HT-29 (cell line): ENCODE measurements at places on chromosomes 12 and 14. TPM values are rescaled to one million over a fixed set of nuclear protein-coding genes. Genes with fewer than 3 reads are reported as not detected.

The HDAC7 gene
- total RNA-seq, result 51.7 and 55.6 TPM in 2 replicates

The ACSM4 gene
- not detected in 2 replicates for total RNA-seq

The SLC6A12 gene
- total RNA-seq, result 0.13 TPM in 1 of 2 replicates, not detected in the other

The ARHGEF40 gene
- total RNA-seq, result 18.4 and 20.0 TPM in 2 replicates

The HOXC5 gene
- total RNA-seq, result 0.41 and 0.81 TPM in 2 replicates

The CLEC9A gene
- not detected in 2 replicates for total RNA-seq

The L2HGDH gene
- total RNA-seq, result 13.2 and 17.1 TPM in 2 replicates

The DHRS4 gene
- total RNA-seq, result 40.0 and 47.4 TPM in 2 replicates

The TSHR gene
- not detected in 2 replicates for total RNA-seq

The SMCO2 gene
- total RNA-seq, result 0.16 TPM in 1 of 2 replicates, not detected in the other

The WNT5B gene
- total RNA-seq, result 0.08 TPM in 1 of 2 replicates, not detected in the other

The CCDC177 gene
- not detected in 2 replicates for total RNA-seq

The BIN2 gene
- total RNA-seq, result 0.42 and 0.56 TPM in 2 replicates

The FMNL3 gene
- 0.89 and 1.0 TPM in 2 replicates for total RNA-seq

The IKZF4 gene
- total RNA-seq, result 1.1 and 1.9 TPM in 2 replicates

The ASIC1 gene
- total RNA-seq, result 6.7 and 7.0 TPM in 2 replicates

The AKAP3 gene
- total RNA-seq, result 0.10 TPM in 1 of 2 replicates, not detected in the other

The KRT2 gene
- total RNA-seq, result not detected in 2 replicates

The DHRS2 gene
- total RNA-seq, result 14.0 and 14.7 TPM in 2 replicates

The DDX55 gene
- total RNA-seq, result 33.6 and 43.0 TPM in 2 replicates

The C14orf119 gene
- total RNA-seq, result 31.4 and 36.3 TPM in 2 replicates

The DYNLL1 gene
- total RNA-seq, result 268 and 293 TPM in 2 replicates

The CPSF6 gene
- 87.4 and 104 TPM in 2 replicates for total RNA-seq

The PPFIA2 gene
- not detected in 2 replicates for total RNA-seq

The BCL2L14 gene
- 2.3 and 2.6 TPM in 2 replicates for total RNA-seq

The LMNTD1 gene
- not detected in 2 replicates for total RNA-seq

The LRRC43 gene
- not detected in 2 replicates for total RNA-seq

The KRT78 gene
- not detected in 2 replicates for total RNA-seq

The PLEKHD1 gene
- total RNA-seq, result not detected in 2 replicates

The TAS2R50 gene
- total RNA-seq, result 0.26 and 0.99 TPM in 2 replicates

The JPH4 gene
- not detected in 2 replicates for total RNA-seq

The GRIP1 gene
- 0.25 and 1.4 TPM in 2 replicates for total RNA-seq

The ACOT6 gene
- total RNA-seq, result not detected in 2 replicates

The ZC3H14 gene
- total RNA-seq, result 17.3 and 18.2 TPM in 2 replicates

The ADGRD1 gene
- not detected in 2 replicates for total RNA-seq

The RNASE3 gene
- not detected in 2 replicates for total RNA-seq

The TOGARAM1 gene
- total RNA-seq, result 4.9 and 7.4 TPM in 2 replicates

The MUCL1 gene
- total RNA-seq, result not detected in 2 replicates

The DAO gene
- not detected in 2 replicates for total RNA-seq

The KRT1 gene
- not detected in 2 replicates for total RNA-seq
